ENCODE measurements at places on chromosomes 16 and 17.

DNA sequence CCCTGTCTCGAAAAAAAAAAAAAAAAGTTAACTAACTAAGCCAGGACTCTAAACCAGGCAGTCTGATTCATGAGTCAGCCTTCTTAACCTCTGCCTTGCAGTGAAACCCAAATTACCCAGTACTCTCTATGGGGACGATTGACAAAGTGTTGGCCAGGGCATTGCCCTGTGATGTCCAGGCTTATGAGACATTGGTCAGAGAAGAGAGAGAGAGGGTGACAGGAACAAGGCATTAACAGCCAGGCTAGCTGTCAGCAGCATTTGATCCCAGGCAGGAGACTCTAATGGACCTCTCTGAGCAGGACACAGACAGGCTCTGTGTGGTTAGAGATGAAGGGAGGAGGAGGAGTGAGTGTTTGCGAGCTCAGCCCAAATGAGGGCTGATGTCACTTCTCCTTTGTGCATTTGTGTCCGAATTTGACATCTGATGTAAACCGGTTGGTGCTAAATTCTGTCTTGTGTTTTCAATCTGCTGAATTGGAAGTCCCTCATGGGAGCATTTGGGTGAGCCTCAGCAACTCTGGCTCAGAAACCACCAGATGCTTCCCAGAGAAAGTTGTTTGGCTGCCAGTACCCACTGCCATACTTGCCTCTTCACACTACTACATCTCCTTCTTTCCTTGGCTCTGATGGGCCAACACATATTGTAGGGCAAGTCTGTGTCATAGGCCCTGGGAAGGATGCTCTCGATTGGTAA, 4.3 kb upstream of the MYL4 start:
- DNase-seq: peak; percentile 42

DNA sequence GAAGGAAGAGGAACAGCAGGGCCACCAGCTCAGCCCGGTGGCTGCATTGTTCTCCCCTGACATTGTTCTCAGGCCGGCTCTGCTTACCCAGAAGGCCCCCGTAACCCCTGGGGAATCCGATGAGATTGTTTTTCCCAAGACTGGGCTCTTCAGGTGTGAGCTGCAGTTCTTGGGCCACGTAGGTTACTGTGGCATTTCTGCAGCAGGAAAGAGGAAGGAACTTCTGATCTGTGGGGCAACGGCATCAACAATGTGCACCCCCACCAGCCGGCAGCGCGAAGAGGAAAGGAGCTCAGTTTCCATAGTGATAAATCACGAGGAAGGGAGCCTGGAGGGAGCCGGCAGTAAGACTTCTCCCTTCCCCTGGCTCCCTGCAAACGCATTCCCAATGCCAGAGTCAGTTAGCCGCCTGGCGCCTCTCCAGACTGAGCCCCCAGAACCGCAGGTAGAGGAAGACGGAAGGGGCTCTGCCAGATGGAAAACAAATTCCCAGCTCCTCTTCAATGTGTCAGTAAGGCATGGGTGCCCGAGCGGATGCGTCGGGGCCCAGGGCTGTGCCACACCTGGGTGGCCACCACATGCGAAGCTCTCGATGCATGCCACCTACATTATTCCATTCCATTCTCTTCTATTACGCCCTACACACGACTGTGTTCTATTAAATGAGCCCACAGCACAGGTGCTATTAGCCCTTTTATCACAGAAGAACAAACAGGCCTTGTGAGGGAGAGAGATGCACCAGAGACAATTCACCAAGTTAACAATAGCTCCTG, 21.5 kb upstream of the PECAM1 start:
- peak; percentile 27 for DNase-seq

GRCh38 chr17:35847006-35847405, 21.7 kb downstream of the HEATR9 start:
- DNase-seq: no peak

DNA sequence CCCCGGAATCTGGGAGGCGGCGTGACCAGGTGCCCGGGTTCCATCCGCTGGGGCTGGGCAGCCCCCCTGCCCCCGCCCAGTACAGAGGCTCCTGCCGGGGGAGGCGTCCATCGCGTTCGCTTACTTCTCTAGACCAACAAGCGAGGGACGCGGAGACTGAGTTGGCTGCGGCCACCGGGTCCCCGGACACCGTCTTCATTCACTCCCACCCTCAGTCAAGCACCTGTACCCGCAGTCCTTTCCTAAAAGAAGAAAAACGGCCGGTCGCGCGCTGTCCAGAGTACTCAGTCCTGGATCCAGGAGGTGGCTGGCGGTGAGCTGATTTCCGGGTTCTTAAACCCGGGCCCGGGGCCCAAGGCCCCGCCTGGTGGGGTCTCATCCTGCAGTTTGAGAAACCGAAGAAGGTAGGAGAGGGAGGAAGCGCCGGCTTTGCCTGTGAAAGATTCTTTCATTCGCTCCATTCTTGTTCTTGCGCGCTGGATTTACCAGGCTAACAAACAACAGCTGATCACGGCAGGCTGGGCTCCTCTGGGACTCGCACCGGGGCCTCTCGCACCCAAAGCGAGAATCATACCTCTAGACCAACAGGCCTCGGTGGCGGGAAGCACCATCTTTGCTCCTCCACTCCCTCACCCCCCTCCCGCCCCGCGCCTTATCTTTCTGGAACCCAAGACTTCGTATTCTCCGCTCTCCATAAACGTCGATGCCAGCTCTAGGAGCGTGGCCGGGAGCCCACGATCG, 17.4 kb upstream of the OR1F1 start:
- no peak for DNase-seq

DNA sequence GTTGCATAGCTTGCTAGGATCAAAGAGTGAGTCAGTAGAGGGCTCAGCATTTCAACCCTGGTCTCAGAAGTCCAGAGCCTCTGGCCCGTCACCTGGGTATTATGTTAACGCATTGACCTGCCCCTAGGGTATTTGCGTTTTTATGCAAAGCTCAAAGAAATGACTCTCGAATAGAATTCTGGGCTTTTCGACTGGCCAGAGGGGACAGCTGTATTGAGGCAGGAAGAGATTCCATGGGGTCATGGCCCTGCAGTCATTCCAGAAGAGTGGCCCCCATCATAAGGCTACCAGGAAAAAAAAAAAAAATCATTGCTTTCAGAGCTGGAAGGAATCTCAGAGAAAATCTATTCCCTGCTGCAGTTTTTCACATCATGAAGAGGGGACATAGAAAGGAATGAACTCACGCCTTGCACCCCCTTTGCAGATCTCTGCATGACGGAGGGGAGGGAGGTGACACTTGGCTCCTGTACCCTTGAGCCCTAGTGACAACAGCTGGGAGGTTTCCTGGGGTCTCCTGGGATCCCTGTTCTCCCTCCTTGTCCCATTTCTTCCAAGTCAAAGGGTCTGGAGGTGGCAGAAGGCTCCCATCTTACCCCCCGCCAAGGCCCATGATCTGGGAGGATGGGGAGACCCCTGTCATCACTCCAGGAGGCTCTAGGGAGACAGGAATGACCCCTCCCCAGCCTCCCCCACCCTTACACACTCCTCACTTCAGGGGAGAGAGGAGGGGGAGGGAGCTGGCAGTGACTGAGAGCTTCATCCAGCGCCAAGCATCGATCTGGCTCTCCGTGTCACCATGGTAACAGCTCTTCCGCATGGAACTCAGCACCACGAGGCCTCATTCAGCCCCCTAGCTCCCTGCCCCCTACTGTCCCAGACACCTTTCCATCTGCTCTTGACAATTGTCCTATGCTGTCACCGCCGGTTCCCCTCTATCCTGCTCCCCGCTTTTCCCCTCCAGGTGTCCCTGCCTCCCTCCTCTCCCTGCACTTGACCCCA, 35.8 kb downstream of the GP2 start:
- no peak for DNase-seq

- peak; percentile 21 for DNase-seq
Observed at GRCh38 chr17:50604513-50604912, 30.2 kb upstream of the ABCC3 start.

DNA sequence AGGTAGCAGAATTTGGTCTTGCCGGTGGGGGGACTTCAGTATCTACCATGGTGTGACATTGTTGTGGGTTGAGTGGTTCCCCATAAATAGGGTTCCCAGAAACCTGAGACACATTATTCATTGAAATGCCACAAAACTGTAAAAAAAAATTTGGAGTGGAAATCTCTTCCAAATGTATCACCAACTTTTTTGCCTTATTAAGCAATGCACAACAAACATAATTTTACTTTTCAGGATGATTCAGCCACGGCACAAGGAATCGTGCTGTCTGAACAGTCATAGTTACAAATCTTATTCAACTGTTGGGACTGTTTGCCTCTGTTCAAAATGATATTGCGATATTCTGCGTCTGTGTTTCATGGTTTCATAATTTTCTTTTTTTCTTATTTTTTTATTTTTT, 181.2 kb downstream of the NTN1 start:
- DNase-seq: no peak

GRCh38 chr17:76556765-76557367, 17.0 kb downstream of the PRCD start:
- DNase-seq: peak; percentile 63

GRCh38 chr17:30366536-30366935, 12.2 kb upstream of the CPD start:
- no peak for DNase-seq

GRCh38 chr16:2774161-2774891, 2.8 kb downstream of the ELOB start:
- no peak for DNase-seq

GRCh38 chr17:45954914-45955313, 44.1 kb upstream of the STH start:
- peak; percentile 12 for DNase-seq

DNA sequence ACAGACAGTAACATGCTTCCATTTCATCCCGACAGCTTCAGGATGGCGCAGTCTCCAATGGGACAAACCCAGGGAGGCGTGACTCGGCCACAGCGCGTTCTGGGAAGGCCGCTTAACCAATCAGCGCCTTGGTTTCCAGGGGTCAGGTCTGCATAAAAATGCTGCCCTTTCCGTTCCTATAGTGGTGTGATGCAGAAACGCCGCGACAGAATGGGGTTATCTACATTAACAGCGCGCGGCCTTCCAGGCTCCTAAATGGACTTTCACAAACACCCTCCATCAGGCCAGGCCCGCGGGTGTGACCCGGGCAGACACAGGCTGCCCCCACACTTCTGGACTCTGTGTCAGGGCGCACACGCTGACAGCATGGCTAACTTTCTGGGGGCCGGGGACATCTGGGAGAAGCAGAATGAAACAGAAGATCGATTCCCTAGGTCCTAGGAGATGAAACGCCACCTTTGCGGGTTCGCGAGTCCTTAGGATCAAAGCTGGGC, 792 bp downstream of the TMEM231 start:
- DNase-seq: peak; percentile 97

GRCh38 chr16:81481207-81481821, 36.7 kb downstream of the CMIP start:
- peak; percentile 83 for DNase-seq

- peak; percentile 96 for DNase-seq
Observed at GRCh38 chr17:35713069-35713728, 18.2 kb upstream of the RASL10B start.

GRCh38 chr17:80000136-80000535, 35.5 kb downstream of the TBC1D16 start:
- no peak for DNase-seq

GRCh38 chr17:12252462-12252861, 231.8 kb downstream of the MAP2K4 start:
- no peak for DNase-seq

- no peak for DNase-seq
Observed at GRCh38 chr16:1980030-1980769, 1.1 kb downstream of the NOXO1 start.

- no peak for DNase-seq
Observed at GRCh38 chr17:29711588-29712385, 89.1 kb upstream of the CORO6 start.

DNA sequence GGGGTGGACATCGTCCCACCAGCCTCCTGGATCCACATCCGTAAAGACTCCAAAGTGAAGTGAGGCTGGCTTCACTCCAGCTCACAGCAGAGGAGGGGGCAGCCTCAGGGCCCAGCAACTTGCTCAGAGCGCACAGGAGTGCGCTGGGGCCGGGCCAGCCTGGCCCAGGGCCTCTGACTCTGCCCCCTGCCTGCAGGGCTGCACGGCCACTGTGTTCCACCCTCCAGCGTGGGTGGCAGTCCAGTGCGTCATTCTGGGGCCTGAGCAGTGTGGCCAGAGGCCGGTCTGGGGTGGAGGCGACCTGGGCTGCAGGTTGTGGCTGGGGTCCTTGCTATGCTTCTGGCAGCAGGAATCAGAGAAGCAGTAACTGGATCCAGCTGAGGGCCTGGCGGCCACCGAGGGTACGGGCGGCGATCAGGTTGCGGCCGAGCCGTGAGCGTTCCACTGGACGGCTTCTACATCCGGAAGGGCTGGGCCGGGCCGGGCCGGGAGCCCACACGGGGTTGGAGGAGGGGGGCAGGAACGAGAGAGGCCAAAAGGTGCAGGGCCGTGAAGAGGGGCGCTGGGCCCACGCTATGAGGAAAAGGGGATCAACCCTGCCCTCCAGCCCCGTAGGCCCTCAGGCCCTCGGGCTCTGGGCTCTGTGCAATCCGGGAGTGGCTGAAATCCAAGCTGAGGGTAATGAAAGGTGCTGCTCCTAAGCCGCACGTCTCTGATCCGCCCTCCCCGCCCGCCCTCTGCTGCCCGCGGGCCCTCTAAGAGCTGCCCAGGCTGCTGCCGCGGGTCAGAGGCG, at the start of gene FSCN2:
FSCN2 (plus strand) TSS at position 787 of the 793 bp plus-strand sequence. CDS start 155 bp downstream, outside the sequence.
- peak; percentile 57 for DNase-seq

- DNase-seq: peak; percentile 61
Observed at GRCh38 chr16:53945996-53946395, 242.0 kb downstream of the FTO start.

GRCh38 chr17:17130077-17130844, 75.9 kb downstream of the PLD6 start:
- DNase-seq: no peak

- no peak for DNase-seq
Observed at GRCh38 chr17:50314456-50315011, 31.4 kb upstream of the XYLT2 start.

- no peak for DNase-seq
Observed at GRCh38 chr17:74351552-74352210, 10.0 kb downstream of the BTBD17 start.

- no peak for DNase-seq
Observed at GRCh38 chr17:2027528-2028233, 2.3 kb upstream of the DPH1 start.

GRCh38 chr17:39325528-39326240, 75.7 kb downstream of the FBXL20 start:
- DNase-seq: no peak

DNA sequence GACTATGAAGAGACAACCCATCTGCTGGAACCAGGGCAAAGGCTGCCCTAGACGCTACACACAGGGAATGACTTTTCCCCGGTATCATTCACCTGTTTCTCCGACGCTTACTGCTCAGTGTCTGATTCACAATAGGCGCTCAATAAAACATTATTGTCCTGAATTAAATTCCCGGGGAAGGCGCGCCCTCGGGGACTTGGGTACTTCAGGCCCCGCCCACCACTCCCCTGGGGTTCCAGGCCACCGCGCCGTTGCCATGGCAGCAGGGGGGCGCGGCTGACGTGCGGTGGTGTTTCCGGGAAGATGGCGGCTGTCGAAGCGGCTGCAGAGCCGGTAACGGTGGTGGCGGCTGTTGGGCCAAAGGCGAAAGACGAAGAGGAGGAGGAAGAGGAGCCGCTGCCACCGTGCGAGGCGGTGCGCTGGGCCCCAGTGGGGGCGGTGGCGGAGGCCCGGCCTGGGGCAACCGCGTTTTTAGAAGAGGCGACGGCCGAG, at the start of gene RUNDC1:
RUNDC1 (plus strand) TSS at position 292 of the 492 bp plus-strand sequence; CDS start at position 304, 12 bp downstream.
- peak; percentile 95 for DNase-seq

Data from ELR (cell line).